ENCODE measurements at places on chromosomes 4 and X.

GRCh38 chr4:142566777-142567176 is 279.3 kb downstream of the INPP4B start:
- no peak for DNase-seq

GRCh38 chr4:170818786-170819185 is 729.0 kb upstream of the AADAT start:
- DNase-seq = no peak

DNA sequence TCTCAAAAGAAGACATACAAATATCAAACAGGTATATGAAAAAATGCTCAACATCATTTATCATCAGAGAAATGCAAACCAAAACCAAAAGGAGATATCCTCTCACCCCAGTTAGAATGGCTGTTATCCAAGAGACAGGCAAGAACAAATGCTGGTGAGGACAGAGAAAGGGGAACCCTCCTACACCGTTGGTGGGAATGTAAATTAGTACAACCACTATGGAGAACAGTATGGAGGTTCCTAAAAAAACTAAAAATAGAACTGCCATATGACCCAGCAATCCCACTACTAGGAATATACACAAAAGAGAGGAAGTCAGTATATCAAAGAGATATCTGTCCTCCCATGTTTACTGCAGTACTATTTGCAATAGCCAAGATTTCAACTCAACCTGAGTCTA is 83.5 kb downstream of the CDS1 start:
- no peak for DNase-seq

GRCh38 chrX:12360383-12360782 is 222.1 kb downstream of the FRMPD4 start:
- no peak for DNase-seq

DNA sequence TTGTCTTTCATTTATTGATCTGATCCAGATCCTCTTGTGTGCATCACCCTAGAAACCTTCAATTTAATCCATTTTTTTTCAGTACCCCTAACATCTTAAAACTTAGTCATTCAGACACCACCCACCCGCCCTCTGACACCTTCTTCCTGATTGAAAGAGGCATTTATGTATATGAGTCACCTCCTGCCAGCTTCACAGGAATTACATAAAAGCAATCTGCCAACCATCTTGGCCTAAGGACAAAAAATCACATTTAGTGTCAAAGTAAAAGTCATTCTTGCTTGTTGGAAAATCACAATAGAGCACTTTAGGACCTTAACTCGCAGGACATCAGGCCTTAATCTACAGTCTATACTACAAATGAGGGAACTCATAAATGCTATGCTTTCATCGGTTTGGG is 52.1 kb downstream of the NDST3 start:
- DNase-seq = no peak

- DNase-seq = no peak
These were observed 99.6 kb upstream of the PTCHD1 start for GRCh38 chrX:23235051-23235450.

DNA sequence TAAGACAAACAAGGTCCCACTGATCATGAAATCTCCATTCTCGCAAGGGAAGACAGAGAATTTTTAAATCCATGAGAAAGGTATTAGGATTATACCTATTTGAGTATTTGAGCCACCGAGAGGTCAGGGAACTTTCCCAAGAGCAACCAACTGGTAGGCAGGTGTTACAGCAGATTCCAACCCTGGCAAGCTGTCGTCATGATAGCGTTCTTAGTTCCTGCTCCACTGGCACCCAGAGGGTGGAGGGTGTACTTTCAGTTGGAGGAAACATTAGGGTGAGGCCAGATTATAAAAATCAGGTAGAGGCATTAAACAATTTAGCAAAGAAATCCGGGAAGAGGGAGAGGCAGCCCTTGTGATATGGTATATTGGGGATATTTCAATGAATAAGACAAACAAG is 23.3 kb downstream of the COQ2 start:
- no peak for DNase-seq

DNA sequence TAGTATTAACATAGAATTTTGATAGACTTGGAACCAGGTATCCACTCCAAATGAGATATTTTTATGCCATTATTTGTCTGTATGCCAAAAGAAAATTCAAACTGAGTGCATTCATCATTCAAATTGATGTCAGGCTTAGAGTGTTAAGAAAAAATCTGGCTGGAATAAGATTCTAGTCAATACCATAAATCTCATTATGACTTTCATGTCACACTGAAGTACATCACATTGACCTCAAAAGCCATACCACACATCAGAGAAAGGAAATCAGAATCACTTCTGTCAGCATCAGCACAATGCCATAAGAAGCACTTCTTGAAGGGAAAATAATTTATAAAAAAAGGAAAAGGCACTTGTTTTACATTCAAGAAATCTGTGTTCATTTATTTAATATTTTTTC is 119.0 kb upstream of the BMP3 start:
- no peak for DNase-seq

All from stimulated activated naive CD4-positive, alpha-beta T cell (primary cell).